ENCODE measurements at places on chromosomes 2 and 18. TPM values are rescaled to one million over a fixed set of nuclear protein-coding genes. Genes with fewer than 3 reads are reported as not detected.

- peaks cover 15% of the 10 kb centered on the region for H3K4me1 ChIP-seq
- no peaks in the 10 kb centered on the region for H3K36me3 ChIP-seq
- H3K27me3 ChIP-seq, result no peaks in the 10 kb centered on the region
- no peak overlapping the region for H3K4me3 ChIP-seq
- peak; percentile 79 for DNase-seq
These were observed 11.4 kb upstream of the ALPI start for GRCh38 chr2:232444409-232445148.

GRCh38 chr2:37688771-37689468 is 17.5 kb upstream of the CDC42EP3 start:
- H3K36me3 ChIP-seq, result peaks cover 10% of the 10 kb centered on the region
- no peak overlapping the region for H3K27ac ChIP-seq
- no peak for DNase-seq
- peaks cover 20% of the 10 kb centered on the region for H3K4me1 ChIP-seq
- H3K27me3 ChIP-seq, result no peaks in the 10 kb centered on the region

Gene C2orf78
- total RNA-seq, result not detected

DNA sequence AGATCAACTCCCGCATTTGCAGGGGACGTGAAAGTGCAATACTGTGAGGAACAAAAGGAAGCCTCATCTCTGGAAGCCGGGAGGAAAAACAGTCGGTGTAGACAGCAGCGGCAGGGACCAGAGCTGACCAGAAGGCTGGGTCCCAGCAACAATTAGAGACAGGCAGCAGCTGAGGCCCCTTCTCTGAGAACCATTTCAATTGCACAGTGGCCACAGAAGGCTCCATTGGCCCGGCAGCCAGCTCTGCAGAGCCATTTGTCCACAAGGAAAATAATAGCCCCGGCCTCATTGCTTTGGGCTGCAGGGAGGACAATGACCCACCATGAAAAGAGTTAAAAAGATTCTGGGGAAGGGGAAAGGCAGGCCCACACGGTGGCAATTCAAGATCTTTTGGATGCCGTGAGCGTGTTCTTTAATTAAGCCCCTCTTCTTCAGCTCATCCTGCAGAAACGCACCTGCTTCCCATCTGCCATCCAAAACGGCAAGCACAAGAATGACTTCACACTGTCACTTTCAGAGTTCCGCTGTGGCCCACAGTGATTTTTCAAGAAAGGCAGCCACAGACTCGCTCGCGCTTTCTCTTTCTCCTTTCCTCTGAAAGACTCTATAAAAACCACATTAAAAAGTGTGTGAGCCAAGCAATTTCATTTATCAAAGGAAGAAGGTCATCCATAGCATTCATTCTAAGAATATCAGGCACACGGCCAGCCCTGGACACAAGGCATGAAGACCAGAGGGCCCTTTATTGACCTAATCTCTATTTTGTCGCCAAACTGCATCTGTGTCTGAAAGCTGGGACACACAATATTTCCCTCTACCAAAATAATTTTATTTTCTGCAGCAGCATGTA is 293.6 kb downstream of the SOX11 start:
- DNase-seq, result no peak
- no peaks in the 10 kb centered on the region for H3K4me1 ChIP-seq
- H3K4me3 ChIP-seq, result no peak overlapping the region
- H3K27me3 ChIP-seq, result no peaks in the 10 kb centered on the region
- H3K27ac ChIP-seq, result no peak overlapping the region

- no peak for DNase-seq
- peaks cover 25% of the 10 kb centered on the region for H3K4me1 ChIP-seq
- H3K27ac ChIP-seq, result peak overlapping the region; percentile 26
- peaks cover 2% of the 10 kb centered on the region for H3K27me3 ChIP-seq
- H3K4me3 ChIP-seq, result no peak overlapping the region
- no peaks in the 10 kb centered on the region for H3K36me3 ChIP-seq
These were observed 22.4 kb downstream of the CREG2 start for GRCh38 chr2:101364878-101365277.

DNA sequence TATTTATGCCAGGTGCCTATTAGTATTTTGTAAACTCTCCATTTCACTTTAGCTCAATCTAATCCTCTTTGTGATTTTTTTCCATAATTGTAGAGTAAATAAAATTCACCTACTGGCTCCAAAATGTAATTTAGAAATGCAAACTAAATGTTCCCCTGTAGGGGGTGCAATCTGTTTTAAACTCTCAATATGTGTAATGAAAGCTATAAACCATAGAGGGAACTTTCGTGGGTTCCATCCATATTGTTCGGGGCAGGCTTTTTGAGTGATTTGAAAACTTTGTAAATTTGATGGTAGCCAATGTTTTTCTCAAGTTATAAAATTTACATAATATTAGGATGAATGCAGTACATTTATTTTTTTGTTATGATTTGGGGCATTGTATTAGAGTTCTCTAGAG is 49.4 kb downstream of the TSPYL6 start:
- no peak overlapping the region for H3K4me3 ChIP-seq
- no peak for DNase-seq
- H3K36me3 ChIP-seq, result no peaks in the 10 kb centered on the region
- no peak overlapping the region for H3K27ac ChIP-seq
- H3K27me3 ChIP-seq, result no peaks in the 10 kb centered on the region

- no peaks in the 10 kb centered on the region for H3K4me1 ChIP-seq
- H3K4me3 ChIP-seq, result no peak overlapping the region
- no peak overlapping the region for H3K27ac ChIP-seq
- DNase-seq, result no peak
These were observed 139.0 kb downstream of the DDX1 start for GRCh38 chr2:15730545-15731212.
